IMR-90 (cell line): ENCODE measurements at places on chromosomes 12 and 14.

DNA sequence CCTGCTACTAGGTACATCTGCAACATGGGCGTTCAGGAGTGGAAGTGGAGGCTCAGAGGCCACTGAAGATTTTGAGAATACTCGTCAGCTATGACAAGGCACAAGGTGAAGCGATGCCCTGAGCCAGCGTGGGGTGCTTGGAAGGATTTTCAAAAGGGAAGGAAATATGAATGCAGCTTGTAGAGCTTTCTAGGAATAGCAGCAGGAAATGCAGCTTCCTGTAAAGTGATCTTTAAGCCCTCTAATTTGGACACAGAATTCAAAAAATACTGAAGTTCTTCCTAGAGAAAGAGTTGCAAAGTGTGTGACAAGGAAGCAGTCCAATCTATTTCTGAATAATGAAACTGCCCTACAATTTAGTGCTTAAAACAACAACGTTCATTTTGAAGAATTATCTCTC, 13.2 kb upstream of the C1S start:
- DNase-seq, result no peak
- H3K4me1 ChIP-seq, result no peaks in the 10 kb centered on the region
- no peak overlapping the region for H3K4me3 ChIP-seq
- H3K27me3 ChIP-seq, result peaks cover 6% of the 10 kb centered on the region
- no peaks in the 10 kb centered on the region for H3K36me3 ChIP-seq

- no peaks in the 10 kb centered on the region for H3K36me3 ChIP-seq
- H3K4me3 ChIP-seq, result no peak overlapping the region
- no peak overlapping the region for H3K27ac ChIP-seq
- H3K27me3 ChIP-seq, result no peaks in the 10 kb centered on the region
These were observed 359.3 kb downstream of the TMTC2 start for GRCh38 chr12:83046019-83046418.

DNA sequence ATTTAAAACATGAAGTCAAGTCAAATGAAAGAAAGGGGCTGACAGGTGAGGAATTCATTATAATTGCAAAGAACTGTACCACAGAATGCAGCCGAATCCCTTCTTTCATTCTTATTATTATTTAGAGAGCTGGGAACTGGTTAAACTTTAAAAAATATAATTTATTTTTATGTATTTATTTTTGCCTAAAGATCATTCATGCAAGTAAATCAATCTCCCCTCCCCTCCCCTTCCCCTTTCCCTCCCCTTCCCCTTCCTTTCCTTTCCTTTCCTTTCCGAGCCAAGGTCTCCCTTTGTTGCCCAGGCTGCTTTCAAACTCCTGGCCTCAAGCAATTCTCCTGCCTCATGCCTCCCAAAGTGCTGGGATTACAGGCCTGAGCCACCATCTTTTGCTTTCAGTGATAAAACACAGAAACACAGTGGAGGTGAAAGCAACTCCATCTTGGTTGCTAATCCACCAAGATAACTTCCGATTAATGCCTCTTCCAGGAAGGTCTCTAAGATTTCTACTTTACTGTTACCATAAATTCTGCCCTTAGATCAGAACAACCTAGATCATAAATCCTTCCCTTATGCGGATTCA, 6.0 kb upstream of the UBC start:
- H3K27ac ChIP-seq, result no peak overlapping the region
- H3K4me3 ChIP-seq, result no peak overlapping the region
- no peak for DNase-seq
- no peaks in the 10 kb centered on the region for H3K36me3 ChIP-seq

GRCh38 chr12:27652174-27652763, 44.0 kb upstream of the REP15 start:
- peak; percentile 84 for DNase-seq
- 0 out of 2 replicates have a peak, but pooled peaks cover 3% of the 10 kb centered on the region for H3K36me3 ChIP-seq
- no peaks in the 10 kb centered on the region for H3K27me3 ChIP-seq
- H3K4me1 ChIP-seq, result peaks cover 2% of the 10 kb centered on the region; the same call in 1 of the 2 replicates

GRCh38 chr12:7966563-7966962, 30.6 kb upstream of the SLC2A3 start:
- no peak for DNase-seq
- no peak overlapping the region for H3K27ac ChIP-seq
- peaks cover 3% of the 10 kb centered on the region; the same call in 1 of the 2 replicates for H3K4me1 ChIP-seq
- no peaks in the 10 kb centered on the region for H3K27me3 ChIP-seq

DNA sequence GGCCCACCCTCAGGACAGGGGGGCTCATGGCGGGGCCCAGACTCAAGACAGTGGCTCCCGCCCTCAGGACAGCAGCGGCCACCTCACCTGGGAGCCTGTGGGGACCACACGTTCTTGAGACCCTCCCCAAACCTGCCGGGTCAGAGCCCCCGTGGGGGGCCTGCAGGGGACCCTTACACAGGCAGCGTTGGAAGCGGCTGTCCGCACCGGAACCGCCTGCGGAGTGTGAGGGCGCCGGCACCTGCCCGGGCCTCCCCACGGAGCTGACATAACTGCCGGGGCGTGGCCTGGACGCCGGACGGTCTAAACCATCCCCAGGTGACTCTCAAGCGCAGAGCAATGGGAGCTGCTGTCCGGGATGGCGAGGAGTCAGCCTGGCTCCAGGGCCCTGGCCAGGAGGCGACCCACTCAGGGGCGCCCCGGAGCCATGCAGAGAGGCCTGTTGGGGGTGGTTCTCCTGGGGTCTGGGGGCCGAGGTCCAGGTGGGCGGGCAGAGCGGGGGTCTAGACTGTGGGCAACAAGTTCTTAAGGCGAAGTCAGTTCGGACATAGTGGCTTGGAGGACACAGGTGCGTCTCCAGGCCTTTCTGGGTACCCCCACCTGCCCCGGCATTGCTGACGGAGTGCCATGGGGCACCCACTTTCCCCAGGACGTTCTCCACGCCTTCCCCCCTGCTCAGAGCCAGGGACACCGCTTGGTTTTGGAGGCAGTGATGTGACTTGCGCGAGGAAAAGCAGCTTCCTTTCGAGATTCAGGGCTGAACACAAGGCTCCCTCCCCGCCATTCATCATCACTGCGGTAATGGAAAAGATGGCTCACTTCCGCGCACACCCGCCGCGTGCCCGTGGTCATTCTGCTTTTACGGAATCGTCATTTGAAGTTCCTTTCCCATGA, 23.2 kb downstream of the GALNT9 start:
- no peaks in the 10 kb centered on the region for H3K36me3 ChIP-seq
- no peak for DNase-seq
- no peaks in the 10 kb centered on the region for H3K4me1 ChIP-seq

DNA sequence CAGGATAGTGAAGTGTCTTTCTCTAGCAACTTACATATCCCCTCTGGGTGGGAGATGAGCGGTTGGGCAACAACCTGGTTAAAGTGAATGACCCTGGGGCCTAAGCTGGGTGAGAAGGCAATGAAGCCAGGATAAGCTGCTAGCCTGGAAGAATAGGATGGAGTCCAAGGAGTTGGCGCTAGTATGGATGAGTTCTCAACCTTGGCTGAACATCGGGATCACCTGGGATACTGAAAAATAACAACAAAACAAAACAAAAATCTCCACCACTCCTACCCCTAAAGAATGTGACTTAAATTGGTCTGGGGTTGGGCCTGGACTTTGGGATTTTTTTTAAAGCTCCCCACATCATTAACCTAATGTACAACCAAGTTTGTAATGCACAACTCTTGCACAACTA, 4.8 kb upstream of the RPS6KA5 start:
- no peak overlapping the region for H3K27ac ChIP-seq
- DNase-seq, result no peak
- no peaks in the 10 kb centered on the region for H3K36me3 ChIP-seq
- no peak overlapping the region for H3K4me3 ChIP-seq
- no peaks in the 10 kb centered on the region for H3K4me1 ChIP-seq
- H3K27me3 ChIP-seq, result no peaks in the 10 kb centered on the region

GRCh38 chr12:115075552-115076170, 391.7 kb upstream of the TBX3 start:
- no peak overlapping the region for H3K4me3 ChIP-seq
- no peaks in the 10 kb centered on the region; the same call in 1 of the 2 replicates for H3K27me3 ChIP-seq
- no peak overlapping the region for H3K27ac ChIP-seq
- DNase-seq, result no peak

DNA sequence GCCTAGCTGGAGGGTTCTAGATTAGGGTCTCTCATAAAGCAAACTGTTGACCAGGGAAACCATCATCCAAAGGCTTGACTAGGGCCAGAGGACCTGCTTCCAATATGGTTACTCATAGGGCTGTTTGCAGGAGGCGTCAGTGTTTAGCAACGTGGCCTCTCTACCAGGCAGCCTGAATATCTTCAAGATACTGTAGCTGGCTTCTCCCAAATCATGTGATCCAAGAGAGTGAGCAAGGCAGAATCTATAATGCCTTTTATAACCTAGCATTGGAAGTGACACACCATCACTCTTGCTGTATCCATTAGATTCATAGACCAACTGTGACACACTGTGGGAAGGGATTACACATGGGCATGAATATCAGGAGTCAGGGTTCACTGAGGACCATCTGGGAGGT, 17.3 kb downstream of the TPH2 start:
- H3K27ac ChIP-seq, result peak overlapping the region; percentile 41; the same call in 1 of the 2 replicates
- no peaks in the 10 kb centered on the region for H3K36me3 ChIP-seq

DNA sequence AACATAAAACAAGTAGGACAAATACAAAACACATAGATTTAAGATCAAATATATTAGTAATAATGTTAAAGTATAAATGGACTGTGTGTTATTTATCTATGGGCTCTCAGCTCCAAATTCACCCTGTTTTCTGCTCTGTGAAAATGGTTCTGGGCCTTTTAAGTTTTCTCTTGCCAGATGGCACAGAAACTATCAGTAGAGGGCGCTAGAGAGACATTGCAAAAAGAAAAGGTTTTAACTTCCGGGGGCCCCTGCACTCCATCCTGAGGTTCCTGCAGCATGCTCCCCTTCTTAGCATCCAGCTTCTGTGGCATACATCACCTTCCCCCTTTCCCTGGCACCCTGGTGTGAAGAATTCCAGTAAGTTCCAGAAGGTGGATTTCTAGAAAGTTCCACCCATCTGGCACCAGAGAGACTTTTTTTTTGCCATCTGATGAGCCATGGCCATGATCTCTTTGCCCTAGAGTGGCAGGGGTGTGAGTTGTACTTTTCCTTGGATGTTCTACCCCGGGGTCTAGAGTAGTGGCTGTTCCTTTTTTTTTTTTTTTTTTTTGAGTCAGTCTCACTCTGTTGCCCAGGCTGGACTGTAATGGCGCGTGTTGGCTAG, 29.3 kb downstream of the ZCRB1 start:
- H3K36me3 ChIP-seq, result no peaks in the 10 kb centered on the region
- H3K4me1 ChIP-seq, result no peaks in the 10 kb centered on the region

DNA sequence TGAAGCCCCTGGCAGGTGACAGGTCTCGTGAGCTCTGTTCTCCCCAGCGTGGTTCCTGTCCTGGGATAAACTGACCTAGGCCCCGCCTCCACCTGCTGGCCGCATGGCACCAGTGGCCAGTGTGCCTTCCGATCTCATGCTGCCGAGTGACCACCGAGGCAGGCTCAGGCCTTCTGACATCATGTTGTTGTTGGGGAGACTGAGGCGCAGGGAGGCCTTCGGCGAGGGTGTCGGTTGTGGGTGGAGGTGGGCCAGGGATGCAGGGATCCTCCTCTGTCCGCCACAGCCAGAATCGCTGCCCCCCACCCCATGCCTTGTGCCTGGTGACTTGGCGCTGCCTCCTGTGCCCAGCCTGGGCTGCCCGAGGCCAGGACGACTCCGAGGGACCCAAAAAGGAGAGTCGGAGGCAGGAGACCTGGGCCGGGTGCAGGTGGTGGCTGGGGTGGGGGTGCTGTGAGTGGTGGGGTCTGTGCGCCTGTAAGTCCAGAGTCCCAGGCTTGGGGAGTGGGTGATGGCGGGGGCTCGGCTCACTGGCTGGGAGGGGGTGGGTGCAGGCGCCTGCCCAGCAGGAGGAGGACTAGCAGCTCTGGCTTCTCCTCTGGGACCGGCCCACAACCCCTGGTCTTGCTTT, 24.3 kb downstream of the ASPG start:
- no peak overlapping the region for H3K4me3 ChIP-seq
- H3K27ac ChIP-seq, result no peak overlapping the region
- no peak for DNase-seq
- no peaks in the 10 kb centered on the region for H3K36me3 ChIP-seq

GRCh38 chr12:106136263-106136662, 2.5 kb downstream of the NUAK1 start:
- DNase-seq, result peak; percentile 83
- peaks cover 29% of the 10 kb centered on the region for H3K4me1 ChIP-seq
- no peaks in the 10 kb centered on the region for H3K36me3 ChIP-seq
- H3K27me3 ChIP-seq, result no peaks in the 10 kb centered on the region

DNA sequence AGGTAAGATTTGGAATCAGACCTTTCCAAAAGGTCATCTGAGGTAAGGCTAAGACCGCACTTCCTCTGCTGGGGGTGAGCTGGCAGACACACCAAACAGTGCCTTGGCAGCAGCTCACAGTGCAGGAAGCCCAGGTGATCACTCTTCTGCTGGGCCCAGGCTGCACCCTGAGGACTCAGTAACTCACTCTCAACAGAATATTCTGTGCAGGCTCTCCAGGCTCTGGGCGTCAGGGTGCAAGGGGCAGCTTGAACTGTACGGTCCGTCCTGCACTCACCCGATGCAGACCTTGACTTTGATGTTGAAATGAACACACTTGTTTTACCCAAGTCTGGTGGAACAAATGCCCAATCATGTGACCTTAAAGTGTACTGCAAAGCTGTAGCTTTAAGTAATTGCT, 6.0 kb downstream of the ALKBH2 start:
- H3K4me3 ChIP-seq, result no peak overlapping the region
- H3K27me3 ChIP-seq, result no peaks in the 10 kb centered on the region
- DNase-seq, result no peak

DNA sequence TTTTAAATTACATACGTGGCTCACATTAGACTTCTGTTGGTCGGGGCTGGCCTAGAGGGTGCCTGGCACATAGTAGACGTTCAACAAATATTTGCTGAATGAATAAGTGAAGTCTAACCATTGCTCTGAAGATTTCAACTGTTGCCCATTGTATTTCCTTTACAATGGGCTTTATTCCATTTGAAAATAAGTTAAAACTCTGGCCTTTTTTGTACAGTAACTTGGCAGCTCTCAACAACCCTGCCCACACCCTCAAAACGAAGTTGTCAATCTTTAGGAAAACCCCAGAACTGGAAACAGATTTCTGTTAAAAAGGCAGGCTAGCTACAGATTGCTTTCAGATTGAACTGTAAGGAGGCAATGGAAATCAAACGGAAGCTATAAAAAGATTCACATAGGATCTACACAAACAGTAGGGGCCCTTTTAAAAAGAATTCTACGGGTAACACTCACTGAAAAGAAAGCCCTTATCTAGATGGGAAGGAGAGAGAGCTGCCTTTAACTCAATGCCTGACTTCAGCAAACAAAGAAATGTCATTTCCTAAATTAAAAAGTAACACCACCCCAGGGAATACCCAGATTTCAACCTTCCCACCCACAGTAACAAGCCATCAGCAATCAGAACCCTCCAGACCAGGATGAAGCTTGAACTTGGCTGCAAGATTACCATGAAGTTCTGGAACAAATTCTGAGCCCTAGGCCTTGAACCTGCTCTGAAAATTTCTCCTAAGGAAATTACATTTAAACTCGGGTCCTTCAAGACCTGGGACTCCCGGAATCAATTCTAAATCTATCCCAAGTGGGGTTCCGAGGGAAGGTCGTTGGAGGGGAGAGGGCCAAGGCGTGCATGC, 1.4 kb downstream of the WSB2 start:
- peak overlapping the region; percentile 66 for H3K4me3 ChIP-seq
- H3K4me1 ChIP-seq, result peaks cover 10% of the 10 kb centered on the region
- peak overlapping the region; percentile 98 for H3K27ac ChIP-seq
- peak; percentile 47 for DNase-seq
- H3K27me3 ChIP-seq, result no peaks in the 10 kb centered on the region
- no peaks in the 10 kb centered on the region; the same call in 1 of the 2 replicates for H3K36me3 ChIP-seq
